ENCODE measurements at places on chromosomes 6 and 20.

DNA sequence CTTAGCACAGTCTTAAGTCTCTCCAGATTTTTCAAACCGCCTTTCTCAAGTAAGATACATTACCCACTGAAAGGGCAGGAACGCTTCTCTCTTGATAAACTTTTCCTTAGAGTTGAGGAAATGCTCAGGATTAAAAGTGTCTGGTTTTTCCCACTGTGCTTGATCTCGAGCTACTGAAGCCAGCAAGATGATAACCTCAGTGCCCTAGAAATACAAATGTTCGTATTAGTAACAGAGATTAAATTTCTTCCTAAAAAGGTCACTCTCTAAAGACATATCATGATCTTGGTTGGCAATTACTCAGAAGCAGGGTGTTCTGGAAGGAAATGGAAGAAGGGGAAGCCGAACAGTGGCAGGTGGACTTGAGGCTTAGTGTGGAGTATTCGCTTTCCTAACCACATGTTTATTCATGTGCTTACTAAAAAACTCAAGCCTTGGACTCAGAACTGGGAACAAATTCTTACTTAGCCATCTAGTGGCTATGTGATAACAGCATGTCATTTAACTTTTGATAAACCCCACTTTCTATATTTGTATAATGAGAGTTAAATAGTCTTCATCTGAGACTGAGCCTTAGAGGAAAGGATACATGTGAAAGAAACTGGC, 20.1 kb downstream of the C6orf141 start:
- no peak for DNase-seq

DNA sequence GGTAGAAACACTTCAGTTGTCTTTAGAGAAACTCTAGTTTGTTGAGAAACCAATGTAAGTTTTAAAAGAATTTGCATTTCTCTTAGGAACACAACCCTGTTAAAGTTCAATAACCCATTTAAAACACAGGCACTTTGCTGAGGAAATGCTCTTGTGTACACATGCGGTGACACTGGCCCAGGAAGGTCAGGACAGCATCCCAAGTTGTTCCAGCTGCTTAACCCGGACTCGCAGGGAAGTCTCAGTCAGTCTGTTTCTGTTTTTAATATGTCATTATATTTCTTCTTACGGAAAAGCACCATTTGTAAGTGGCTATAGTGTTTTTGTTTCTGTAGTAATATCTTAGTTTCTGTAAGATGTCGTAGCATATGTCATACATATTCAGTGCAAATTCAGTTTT, 36.9 kb downstream of the RIN2 start:
- no peak for DNase-seq

DNA sequence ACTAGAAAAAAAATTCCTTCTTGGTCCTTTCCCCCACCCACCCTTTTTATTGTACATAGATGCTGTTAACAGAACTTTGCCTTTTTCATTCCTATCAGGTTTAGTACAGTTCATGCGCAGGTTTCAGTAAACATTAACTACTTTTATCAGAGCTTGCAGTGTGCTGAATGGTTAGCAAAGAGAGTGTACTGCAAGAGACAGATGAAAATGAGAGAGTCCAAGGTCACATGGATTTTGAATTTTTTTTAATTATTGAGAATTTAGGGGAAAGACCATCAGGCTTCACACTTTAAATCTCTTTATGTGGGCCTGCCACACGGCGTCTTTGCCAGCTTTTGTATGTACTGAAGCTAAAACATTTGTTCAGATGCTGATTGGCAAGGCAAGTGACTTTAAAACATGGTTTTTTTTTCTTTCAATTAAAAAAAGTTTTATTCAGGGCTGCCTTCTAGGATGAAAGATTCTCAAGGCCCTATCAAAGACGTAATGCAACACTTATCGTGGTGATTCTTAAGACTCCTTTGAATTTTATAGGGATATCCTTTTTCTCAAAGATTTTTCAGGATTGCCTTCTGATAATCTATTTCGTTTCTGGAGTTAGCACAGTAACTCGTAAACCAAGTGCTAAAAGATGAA, 32.2 kb downstream of the RREB1 start:
- DNase-seq: no peak

GRCh38 chr20:40610730-40611129, 78.3 kb downstream of the MAFB start:
- DNase-seq: no peak

- no peak for DNase-seq
These were observed 162.1 kb downstream of the AIG1 start for GRCh38 chr6:143222801-143223231.

DNA sequence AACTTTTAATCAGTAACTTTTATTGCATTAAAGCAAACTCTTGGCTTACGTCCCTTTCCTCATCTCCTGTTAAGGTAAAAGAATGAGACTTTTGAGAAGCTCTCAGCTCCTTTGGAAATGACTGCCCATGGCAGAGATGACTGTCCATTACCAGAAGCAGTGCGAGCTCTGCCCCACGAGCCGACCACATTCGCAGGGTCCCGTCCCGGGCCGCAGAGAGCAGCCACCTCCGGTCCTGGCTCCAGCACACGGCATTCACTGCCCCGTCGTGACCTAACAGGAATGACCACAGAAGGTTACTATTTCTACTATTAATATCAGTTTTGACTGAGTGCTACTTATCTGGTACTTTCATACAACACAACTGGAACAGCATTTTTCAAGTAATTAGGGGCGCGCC, 63.4 kb downstream of the WDR27 start:
- no peak for DNase-seq

DNA sequence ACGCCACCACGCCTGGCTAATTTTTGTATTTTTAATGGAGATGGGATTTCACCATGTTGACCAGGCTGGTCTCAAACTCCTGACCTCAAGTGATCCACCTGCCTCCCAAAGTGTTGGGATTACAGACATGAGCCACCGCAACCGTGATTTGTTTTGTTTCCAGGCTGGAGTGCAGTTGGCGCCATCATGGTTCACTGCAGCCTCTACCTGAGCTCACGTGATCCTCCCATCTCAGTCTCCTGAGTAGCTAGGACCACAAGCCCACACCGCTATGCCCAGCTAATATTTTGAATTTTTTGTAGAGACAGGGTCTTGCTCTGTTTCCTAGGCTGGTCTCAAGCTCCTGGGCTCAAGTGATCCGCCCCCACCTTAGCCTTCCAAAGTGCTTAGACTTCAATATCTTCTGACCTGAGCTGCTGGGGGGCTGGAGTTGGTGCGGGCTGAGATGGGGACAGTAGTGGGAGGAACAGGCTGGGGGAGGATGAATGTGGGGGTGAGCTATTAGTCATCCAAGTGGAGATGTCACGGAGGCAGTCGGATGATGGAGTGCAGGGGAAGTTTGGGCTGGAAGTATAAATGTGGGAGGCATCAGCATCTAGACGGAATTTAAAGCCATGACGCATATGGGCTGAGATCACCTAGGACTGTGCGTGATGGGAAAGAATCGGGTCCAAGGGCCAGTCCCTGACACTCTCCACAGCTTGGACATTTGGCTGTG, 23.1 kb upstream of the ZMYND8 start:
- no peak for DNase-seq

DNA sequence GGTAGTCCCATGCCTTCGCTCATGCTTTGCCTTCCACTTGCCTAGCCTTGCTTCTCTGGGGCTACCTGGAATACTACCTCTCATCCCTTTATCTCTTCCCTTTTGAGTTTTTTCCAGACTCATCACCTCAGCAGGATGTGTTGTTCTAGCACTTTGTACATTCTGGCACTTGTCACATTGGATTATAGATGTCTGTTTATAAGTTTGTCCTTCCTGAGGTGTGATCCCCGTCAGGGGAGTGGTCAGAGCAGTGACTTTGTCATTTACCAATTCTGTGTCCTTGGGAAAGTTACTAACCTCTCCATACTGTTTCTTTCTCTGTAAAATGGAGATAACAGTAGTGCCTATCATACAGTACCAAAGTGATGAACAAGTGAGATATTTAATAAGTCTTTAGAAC, 66.5 kb downstream of the CTNNBL1 start:
- DNase-seq: no peak
